ENCODE measurements at places on chromosomes 6 and 20. TPM values are rescaled to one million over a fixed set of nuclear protein-coding genes. Genes with fewer than 3 reads are reported as not detected.

Gene FOXA2
- 10.4 TPM for total RNA-seq

Gene FAM83B
- 4.4 TPM for total RNA-seq

Gene MROH8
- 4.0 TPM for total RNA-seq

Gene C6orf15
- not detected for total RNA-seq

Gene LY6G6F
- 0.21 TPM for total RNA-seq

Gene TFAP2D
- total RNA-seq: not detected

DNA sequence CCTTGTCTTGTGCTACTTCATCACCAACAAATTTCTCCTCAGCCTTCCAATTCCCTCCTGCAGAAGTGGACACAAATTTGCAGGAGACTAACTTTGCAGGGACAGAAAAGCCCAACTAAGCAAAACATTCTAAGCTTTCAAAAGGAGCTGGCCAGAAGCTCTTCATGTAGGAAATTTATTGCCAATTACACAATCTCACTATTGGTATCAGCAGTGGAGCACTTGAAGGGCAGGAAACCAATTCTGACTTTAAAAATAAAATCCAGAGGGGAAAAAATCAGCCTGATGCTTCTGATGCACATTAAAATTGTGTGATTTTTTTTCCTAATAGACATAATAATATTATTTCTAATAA lies 193.3 kb downstream of the LY86 start:
- H3K4me3 ChIP-seq: no peak overlapping the region
- H3K36me3 ChIP-seq: no peaks in the 10 kb centered on the region
- no peak for DNase-seq
- no peak overlapping the region for H3K27ac ChIP-seq
- H3K27me3 ChIP-seq: no peaks in the 10 kb centered on the region

GRCh38 chr6:50707652-50708300 lies 5.5 kb upstream of the TFAP2D start:
- peaks cover 8% of the 10 kb centered on the region for H3K4me1 ChIP-seq
- H3K36me3 ChIP-seq: no peaks in the 10 kb centered on the region
- no peak overlapping the region for H3K4me3 ChIP-seq
- peaks cover 13% of the 10 kb centered on the region for H3K27me3 ChIP-seq

GRCh38 chr6:54916858-54917257 lies 70.3 kb downstream of the FAM83B start:
- no peak overlapping the region for H3K4me3 ChIP-seq
- no peaks in the 10 kb centered on the region for H3K36me3 ChIP-seq
- H3K27me3 ChIP-seq: no peaks in the 10 kb centered on the region
- no peak for DNase-seq

DNA sequence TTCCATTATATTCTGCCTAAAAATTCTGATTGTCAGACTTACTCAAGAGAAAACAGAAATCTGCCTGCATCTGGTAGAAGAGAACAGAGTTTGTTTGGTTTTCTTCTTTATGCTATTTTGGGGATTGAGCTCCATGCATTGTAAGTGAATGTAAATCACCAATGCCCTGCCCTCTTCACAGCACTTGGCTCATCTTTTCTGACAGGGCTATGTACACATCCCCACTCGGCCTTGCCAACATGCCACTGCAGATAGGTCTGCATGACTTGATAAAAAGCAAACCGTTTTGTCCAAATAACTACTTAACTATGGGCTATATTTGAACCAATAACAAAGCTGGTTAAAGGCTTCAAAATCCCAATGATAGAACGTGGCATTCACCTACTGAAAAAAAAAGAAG lies 117.7 kb downstream of the IBTK start:
- H3K4me3 ChIP-seq: no peak overlapping the region
- no peak for DNase-seq
- no peaks in the 10 kb centered on the region for H3K36me3 ChIP-seq
- no peaks in the 10 kb centered on the region for H3K4me1 ChIP-seq

DNA sequence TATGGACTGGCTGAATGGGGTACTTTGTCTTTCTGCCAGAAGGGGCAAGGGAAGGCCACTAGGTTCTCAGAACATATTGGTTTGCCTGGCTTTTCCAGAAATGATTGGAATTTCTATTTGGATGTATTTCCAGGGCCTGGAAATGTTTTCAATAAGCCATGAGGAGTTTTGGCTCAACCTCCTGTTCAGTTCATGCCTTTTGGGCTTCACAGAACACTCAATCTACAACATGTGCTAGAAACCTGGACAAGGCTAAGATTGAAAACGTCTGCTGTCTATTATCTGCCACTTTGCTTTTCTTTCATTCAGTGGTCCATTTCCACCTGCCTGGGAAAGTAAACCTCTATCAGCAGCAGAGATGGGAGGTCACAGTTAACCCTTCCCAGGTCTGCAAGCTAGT lies 793.4 kb downstream of the TENT5A start:
- no peaks in the 10 kb centered on the region for H3K27me3 ChIP-seq
- no peaks in the 10 kb centered on the region for H3K36me3 ChIP-seq
- no peak for DNase-seq

- no peak overlapping the region for H3K4me3 ChIP-seq
- DNase-seq: no peak
- no peak overlapping the region for H3K27ac ChIP-seq
- H3K36me3 ChIP-seq: no peaks in the 10 kb centered on the region
- H3K4me1 ChIP-seq: no peaks in the 10 kb centered on the region
- no peaks in the 10 kb centered on the region for H3K27me3 ChIP-seq
These were observed 145.5 kb upstream of the TOP1 start for GRCh38 chr20:40883097-40883496.

GRCh38 chr6:81086991-81087390 lies 665.5 kb downstream of the TENT5A start:
- no peak for DNase-seq
- H3K36me3 ChIP-seq: no peaks in the 10 kb centered on the region
- H3K27me3 ChIP-seq: no peaks in the 10 kb centered on the region
- no peaks in the 10 kb centered on the region for H3K4me1 ChIP-seq

DNA sequence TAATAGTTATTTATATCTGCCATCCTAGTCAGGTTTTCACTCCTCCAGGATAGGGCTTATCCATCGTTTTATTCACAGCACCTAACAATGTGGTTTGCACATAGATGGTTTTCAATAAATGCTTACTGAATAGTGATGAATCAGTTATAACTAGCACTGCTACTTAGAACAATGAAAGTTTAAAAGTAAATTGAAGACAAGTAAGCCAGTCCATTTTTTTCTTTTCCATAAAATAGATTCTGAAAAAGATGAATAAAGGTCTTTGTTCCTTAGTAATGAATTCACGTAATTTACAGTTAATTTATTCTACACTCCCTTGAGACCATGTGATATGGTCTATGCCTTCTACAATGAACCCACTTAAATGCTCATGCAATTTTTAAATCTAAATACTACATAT lies 212.5 kb downstream of the RNGTT start:
- DNase-seq: no peak
- H3K36me3 ChIP-seq: peaks cover 4% of the 10 kb centered on the region
- no peak overlapping the region for H3K4me3 ChIP-seq
- H3K27me3 ChIP-seq: no peaks in the 10 kb centered on the region

- H3K4me1 ChIP-seq: no peaks in the 10 kb centered on the region
- no peaks in the 10 kb centered on the region for H3K36me3 ChIP-seq
These were observed 95.9 kb upstream of the SPACA1 start for GRCh38 chr6:87951751-87952150.

DNA sequence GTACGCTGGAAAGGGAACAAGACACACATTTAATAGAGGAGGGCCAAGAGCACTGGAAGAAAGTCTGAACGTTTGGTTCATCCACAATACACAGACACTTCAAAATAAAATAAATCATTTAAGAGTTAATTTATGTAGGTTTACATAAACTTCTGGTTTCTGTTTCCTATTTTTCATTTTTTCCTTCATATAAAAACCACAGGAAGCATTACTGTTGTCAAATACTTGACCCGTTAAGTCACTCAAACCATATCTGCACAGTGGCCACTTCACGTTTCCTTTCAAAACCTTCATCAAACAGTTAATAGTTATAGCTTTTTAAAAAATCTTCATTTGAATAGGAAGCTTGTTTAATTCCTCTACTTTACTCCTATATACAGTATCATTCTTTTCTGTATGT lies 257.6 kb upstream of the THEMIS start:
- H3K4me1 ChIP-seq: no peaks in the 10 kb centered on the region
- H3K27me3 ChIP-seq: no peaks in the 10 kb centered on the region
- DNase-seq: no peak
- H3K4me3 ChIP-seq: no peak overlapping the region

GRCh38 chr20:11686820-11687543 lies 230.7 kb upstream of the BTBD3 start:
- H3K27ac ChIP-seq: no peak overlapping the region
- no peaks in the 10 kb centered on the region for H3K27me3 ChIP-seq
- no peaks in the 10 kb centered on the region for H3K36me3 ChIP-seq
- DNase-seq: peak; percentile 25
- H3K4me3 ChIP-seq: no peak overlapping the region
- peaks cover 8% of the 10 kb centered on the region for H3K4me1 ChIP-seq

GRCh38 chr20:11965602-11966001 lies 47.9 kb downstream of the BTBD3 start:
- no peaks in the 10 kb centered on the region for H3K4me1 ChIP-seq
- no peak overlapping the region for H3K4me3 ChIP-seq
- H3K36me3 ChIP-seq: no peaks in the 10 kb centered on the region

DNA sequence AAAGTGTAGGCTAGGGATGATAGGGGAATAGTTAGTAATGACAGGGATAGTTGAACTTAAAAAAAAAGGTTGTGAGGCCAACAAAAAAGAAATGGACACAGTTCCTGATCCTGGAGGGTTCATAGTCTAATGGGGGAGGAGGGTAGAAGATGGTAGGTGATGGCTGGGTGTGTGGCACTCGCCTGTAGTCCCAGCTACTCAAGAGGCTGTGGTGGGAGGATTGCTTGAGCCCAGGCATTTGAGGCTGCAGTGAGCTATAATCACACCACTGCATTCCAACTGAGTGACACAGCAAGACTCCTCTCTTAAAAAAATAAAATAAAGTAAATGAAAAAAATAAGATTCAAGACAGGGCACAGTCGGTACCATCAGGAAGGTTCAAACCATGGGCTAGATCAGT lies 2.4 kb upstream of the MICB start:
- no peak for DNase-seq
- no peak overlapping the region for H3K4me3 ChIP-seq
- H3K36me3 ChIP-seq: no peaks in the 10 kb centered on the region
- H3K27ac ChIP-seq: no peak overlapping the region
